ENCODE measurements at places on chromosomes 5 and 9.

DNA sequence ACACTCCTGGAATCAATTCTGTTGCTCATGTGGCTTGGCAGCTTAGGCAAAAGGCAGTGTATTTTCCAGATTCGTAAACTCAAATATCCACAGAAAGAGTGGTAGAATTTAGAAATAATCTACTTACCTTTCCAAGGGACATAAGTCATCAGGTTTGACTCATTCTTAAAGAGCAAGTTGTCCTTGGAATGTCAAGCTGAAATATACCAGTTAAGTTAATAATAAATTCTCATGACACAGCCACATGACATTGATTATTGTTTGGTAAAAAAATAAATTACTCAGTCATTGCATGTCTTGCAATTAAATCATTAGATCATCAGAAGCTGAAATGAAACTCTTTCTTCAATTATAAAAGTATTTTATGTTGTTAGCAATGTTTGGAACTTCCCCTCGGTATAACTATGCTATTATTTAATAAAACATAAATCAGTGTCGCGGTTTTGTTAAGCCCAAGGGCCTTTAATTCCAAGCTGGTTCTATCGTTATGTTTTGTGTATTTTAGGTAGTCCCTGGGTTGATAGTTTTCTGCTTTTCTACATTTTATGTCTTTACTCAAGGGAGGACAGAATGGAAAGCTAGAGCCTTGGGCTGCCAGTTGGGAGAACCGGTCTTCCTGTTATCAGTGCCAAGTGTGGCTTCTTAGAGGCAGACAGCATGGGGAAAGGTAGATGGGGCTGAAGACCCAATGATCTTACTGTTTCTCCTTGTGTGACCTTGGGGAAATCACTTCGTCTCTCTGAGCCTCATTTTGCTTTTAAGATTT is 79.3 kb upstream of the PRLR start:
- DNase-seq: no peak

DNA sequence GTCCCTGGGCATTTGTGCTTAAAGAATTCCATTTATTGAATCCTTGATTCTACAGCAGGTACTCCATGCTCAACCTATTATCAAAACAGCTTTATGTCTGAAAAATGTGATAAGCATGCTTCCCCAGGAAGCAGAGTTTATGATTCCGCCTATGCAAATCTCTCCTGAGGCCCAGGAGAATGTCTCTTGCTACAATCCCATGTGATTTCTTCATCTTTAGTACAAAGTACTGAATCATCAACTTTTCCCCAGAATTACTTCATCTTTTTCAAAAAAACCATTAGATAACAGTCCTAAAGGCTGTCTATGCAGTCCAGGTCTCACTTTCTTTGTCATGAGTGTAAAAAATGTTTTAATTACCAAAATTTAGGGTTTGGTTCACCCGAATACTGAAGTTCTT is 130.2 kb upstream of the ADAMTSL1 start:
- no peak for DNase-seq

DNA sequence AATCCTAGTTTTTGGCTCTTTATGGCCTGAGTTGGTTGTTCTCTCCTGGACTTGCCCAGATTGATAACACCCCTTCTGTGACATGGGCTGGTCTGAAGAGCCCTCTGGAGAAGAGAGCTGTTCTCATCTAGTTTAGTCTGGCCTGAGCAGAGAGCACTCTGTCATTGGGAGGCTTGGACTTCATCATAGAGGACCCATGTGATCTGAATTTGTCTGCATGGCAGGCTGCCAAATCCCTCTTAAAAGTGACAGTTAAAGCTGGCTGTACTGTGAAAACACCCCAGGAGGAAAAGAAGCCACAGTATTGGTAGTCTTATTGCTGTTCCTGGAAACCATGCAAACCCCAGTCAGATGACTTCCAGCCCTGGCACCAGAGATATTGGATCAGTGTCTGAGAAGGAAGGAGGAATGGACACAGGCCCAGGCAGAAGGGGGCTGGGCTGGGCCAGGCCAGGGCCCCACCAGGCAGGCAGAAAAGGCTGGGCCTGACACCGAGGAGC is 3.7 kb upstream of the WDR31 start:
- DNase-seq: no peak

DNA sequence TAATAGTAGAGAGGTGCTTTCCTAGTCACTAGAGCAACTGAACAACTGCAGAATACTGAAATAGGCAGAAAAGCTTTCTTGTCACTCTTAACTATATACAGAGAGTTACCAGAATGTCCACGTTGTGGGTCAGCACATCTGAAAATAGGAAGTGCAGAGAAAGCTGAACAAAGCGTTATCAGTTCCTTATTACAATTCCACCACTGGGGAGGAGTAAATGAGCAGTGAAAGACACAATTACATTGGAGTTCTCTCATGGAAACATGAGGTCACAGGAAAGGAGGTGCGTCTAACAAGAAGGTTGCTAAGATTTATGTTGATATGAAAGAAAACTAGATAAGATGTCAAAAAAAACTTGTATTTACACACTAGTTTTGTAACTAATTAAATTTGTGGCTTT is 461.9 kb upstream of the COX7C start:
- no peak for DNase-seq

DNA sequence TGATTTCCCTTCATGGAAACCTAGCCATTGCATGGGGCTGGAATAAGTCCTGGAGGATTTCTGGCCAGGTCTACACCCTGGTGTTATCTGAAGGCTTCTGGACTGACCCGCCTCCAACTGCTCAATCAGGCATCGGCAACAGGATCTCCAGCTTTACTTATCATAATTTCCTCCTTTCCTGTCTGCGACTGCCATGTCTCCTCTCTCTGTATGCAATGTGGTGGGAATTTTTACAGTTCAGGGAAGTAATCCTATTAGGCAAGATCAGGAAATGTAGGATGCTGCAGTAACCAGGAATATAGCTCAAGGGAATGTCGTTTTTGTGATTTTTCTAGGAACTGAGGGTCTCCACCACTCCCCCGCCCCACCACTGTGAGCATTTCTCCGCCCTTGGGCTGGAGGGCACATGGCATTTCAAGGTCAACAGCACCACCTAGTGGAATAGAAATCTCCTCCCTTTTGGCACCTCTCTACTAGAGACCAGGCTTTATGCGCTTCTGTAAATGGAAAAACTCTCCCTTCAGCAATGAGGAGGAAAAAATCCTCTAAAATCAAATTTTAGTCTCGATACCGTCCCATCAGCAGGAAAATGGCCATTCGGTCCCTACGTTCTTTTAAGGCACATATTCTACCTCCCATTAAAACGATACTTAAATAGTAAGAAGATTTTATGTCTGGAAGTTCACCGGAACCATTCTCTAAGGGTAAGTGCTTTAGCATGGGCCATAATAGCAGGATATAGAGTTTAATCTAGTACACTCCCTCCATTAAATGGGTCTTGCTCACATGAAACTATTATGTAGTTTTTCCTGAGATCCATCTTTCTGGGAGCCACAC is 93.0 kb downstream of the YTHDC2 start:
- no peak for DNase-seq

DNA sequence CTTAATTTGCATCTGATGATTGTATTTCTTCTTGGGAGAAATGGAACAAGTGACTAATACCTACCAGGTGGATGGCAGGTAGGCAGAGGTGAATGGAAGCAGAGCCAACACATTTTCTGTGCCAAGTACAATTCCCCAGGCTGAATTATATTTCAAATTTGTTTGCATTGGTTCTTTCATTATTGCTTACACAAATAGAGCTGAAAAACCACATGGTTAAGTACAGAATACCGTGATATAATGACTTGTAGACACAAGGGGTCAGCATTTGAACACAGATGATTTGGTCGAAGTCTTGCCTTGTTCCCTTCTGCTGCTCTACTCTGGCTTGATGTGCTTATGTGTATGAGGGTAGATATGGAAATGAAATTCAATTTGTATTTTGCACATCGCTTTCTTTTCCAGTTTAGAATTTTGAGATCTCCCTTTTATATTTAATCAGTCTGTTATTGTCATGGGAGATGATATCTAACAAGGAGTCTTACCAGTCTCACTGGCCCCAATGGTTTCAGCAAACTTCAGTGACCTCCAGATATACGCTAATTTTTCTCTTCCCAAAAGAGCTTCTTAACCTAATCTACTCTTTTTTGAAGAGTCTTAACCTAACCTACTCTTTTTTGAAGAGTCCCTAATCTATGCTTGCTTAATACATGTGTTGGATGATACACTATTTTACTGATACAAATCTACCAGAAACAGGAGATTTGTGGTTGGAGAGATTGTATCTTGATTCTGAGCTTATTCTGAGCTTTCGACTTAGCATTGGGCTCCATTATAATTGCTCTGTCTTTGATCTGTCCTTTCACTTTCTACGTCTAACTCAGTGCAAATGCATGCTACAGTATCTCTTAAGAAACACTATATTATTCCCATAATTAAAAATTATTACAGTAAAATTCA is 88.1 kb downstream of the PCSK1 start:
- DNase-seq: peak; percentile 11

GRCh38 chr9:102185962-102186361 is 447.5 kb upstream of the GRIN3A start:
- DNase-seq: no peak

GRCh38 chr9:121059998-121060636 is 10.0 kb upstream of the C5 start:
- DNase-seq: no peak

GRCh38 chr9:76943054-76943453 is 37.1 kb upstream of the PRUNE2 start:
- DNase-seq: no peak

DNA sequence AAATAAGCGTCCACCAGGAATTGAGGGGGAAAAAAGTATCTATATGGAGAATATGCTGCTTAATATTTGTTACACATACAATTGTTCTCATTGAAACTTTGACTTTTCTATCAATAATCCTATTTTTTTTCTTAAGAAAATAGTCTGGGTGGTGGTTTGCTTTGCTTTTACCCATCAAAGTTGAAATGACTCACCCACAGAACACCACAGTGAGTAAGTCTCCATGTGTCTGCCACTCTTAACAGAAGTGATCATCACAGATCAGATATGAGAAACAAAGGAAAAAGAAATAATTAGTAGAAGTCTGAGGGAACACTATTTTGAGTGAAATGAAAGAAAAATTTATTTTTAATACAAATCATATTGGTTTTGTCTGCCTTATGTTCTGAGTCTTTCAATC is 742.8 kb downstream of the CDH9 start:
- DNase-seq: no peak

GRCh38 chr5:82595113-82595512 is 317.0 kb upstream of the RPS23 start:
- no peak for DNase-seq

- no peak for DNase-seq
These were observed 25.3 kb downstream of the AP3B1 start for GRCh38 chr5:78269088-78269703.

DNA sequence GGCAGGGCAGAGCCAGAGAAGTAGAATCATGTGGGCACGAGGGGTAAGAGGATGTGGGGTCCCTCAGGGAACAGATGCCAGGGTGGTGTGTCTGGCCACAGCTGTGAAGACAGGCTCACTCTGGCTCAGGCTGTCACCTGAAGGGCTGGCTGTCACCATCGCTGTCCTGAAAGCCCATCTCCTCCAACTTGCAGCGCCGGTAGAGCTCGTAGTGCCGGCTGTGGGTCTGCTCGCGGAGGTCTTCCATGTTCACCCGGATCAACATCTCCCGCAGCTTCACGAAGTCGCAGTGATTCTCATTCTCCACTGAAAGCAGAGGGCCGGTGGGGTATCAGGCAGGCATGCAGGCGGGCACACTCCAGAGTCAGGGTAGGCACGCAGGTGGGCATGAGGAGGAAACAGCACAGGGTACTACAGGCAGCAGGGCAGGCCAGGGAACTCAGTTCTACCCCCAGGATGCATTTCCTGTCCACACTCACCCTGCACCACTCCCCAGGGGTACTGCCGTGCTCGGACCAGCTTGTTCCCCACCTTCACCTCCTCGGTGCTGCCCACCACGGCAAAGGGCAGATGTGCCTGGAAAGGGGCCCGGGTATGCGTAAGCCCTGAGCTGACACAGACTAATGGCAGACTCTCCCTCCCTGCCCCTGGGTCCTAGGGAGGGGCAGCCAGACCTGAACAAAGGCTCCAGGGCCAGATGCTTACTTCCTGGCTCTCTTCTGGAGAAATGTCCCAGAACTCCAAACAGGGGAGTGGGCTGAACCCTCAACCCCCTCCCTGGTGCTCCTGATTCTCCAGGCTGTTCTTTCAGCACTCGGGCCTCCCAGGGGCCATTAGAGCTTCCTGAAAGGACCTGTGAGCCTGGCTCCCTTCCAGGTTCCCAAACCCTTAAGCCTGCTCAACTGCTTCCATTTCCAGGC is 14.4 kb downstream of the CCNI2 start:
- DNase-seq: no peak

- no peak for DNase-seq
These were observed 1032.0 kb upstream of the DMAC1 start for GRCh38 chr9:8831568-8831967.

DNA sequence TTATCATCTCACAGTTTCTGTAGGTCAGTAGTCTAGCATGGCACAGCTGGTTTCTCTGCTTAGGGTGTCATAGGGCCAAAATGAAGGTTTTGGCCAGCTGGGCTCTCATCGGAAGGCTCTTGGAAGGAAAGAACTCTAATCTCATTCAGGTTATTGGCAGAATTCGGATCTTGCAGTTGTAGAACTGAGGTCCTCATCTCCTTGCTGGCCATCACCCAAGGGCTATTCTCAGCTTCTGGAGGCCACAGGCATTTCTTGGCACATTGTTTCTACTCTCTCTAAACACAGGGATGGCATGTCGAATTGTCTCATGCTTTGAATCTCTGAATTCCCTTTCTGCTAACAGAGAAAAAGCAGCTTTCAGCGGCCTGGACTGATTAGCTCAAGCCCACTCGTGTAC is 258.0 kb upstream of the SMARCA2 start:
- no peak for DNase-seq

DNA sequence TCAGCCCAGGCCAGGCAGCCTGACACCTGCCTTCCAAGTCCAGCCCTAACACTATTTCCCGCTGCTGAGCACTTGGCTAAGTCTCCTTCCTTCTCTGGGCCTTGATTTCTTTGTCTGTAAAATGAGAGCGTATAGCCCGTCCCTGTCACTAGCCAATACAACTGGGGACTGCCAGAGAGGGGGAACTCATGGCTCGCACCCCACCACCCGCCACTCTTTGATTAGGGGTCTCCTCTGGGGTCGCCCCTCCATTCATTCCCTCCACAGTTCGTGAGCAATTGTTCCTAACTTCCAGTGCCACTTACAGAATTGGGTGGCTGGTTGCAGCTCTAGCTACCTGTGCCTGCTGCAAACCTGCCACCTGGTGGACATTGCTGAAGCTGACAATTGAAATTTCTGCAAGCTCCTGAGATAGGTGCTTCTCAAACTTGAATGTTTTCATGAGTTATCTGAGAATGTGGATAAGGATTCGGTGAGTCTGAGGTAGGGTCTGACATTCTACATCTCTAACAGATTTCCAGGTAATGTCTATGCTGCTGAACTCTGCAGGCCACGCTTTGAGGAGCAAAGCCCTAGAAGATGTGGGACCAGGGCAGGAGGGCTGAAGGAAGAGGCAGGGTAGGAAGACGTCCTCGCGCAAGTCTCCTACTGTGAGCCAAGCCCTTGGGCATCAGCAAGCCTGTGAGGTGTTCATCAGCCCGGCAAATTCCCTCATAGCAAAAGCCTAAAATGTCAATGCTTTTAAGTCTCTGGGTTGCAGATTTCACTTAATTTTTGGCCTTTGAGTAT is 13.3 kb upstream of the RECK start:
- DNase-seq: peak; percentile 50

GRCh38 chr5:159518371-159518770 is 188.1 kb upstream of the IL12B start:
- DNase-seq: no peak

- DNase-seq: no peak
These were observed 62.3 kb downstream of the PRDM6 start for GRCh38 chr5:123151227-123151909.

All from stimulated activated CD4-positive, alpha-beta T cell treated with anti-CD3 and anti-CD28 coated beads, Interleukin-15, amount 100 ng/mL, for 48 hours (primary cell).